ENCODE measurements at places on chromosomes 5 and 9. TPM values are rescaled to one million over a fixed set of nuclear protein-coding genes. Genes with fewer than 3 reads are reported as not detected.
A peak's percentile ranks its signal among the peaks of the same experiment; 100 is the strongest.

Gene ANGPTL2
- 9.0 TPM for total RNA-seq

Gene RBM27
- 13.9 TPM for total RNA-seq

Gene SEMA6A
- total RNA-seq = not detected

Gene IFNA2
- not detected for total RNA-seq

Gene CCNI2
- total RNA-seq = not detected

Gene ROR2
- 12.9 TPM for total RNA-seq

Gene IQGAP2
- not detected for total RNA-seq

Gene PAIP1
- 117 TPM for total RNA-seq

Gene GFI1B
- total RNA-seq = not detected

GRCh38 chr9:108180541-108180940, 675.2 kb downstream of the ACTL7B start:
- no peak for DNase-seq

- DNase-seq = peak; percentile 94
Observed at GRCh38 chr5:81768935-81769452, 18.1 kb upstream of the SSBP2 start.

DNA sequence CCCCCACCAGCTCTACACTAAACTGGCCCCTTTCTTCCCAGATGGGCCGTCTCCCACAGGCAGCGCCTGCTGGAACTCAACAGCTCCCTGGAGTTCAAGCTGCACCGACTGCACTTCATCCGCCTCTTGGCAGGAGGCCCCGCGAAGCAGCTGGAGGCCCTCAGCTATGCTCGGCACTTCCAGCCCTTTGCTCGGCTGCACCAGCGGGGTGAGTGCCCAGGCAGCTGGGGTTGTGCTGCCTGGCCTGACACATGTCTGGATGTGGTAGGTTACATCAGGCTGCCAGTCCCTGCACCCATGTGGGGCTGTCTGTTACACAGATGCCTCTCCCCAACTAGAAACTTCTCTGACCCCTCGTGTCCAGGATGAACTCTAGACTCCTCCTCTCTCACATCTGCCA, 9.8 kb downstream of the NHP2 start:
- DNase-seq = no peak

- peak; percentile 17 for DNase-seq
Observed at GRCh38 chr5:146703499-146703898, 175.1 kb downstream of the PPP2R2B start.

DNA sequence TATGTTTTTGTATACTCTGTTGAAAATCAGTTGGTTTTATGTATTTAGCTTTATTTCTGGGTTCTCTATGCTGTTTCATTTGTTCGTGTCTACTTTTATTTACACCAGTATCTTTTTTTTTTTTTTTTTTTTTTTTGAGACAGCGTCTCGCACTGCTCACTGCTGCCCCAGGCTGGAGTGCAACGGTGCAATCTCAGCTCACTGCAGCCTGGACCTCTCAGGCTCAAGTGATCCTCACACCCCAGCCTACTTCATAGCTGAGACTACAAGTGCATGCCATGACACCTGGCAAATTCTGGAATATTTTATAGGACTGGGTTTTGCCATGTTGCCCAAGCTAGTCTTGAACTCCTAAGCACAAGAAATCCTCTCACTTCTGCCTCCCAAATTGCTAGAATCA, 869.4 kb upstream of the CDH6 start:
- DNase-seq = no peak

DNA sequence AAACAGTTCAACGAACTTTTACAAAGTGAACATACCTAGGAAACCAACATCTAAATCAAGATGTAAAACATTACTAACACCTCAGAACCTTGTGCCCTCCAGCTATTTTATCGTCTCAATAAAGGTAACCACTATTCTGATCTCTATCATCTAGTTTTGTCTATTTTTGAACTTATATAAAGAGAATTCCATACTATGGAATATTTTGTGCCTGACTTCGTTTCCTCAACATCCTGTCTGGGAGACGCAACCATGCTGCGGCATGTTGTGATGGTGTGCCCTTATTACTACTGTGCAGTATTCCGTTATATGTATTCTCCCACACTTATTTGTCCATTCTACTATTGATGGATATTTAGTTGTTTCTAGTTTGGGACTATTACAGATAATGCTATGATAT, 99.2 kb downstream of the NR6A1 start:
- no peak for DNase-seq

DNA sequence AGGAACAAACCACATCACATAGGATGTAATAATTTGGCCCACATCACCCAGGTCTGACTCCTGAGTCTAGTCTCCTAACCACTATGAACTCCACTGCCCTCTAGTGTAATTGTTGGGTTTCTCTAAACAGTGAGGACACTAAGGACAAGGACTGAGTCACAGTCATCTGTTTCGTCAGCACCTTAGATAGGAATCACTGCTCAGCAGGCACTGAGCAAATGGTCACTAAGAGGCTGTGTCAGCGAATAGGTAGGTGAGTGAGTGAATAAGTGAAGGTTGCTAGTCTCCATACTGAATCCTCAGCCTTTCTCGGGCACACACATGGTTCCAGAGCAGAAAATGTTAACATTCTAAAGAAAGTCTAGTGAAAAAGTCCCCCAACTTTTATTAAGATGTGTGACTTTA, 278.6 kb downstream of the SPOCK1 start:
- peak; percentile 95 for DNase-seq

DNA sequence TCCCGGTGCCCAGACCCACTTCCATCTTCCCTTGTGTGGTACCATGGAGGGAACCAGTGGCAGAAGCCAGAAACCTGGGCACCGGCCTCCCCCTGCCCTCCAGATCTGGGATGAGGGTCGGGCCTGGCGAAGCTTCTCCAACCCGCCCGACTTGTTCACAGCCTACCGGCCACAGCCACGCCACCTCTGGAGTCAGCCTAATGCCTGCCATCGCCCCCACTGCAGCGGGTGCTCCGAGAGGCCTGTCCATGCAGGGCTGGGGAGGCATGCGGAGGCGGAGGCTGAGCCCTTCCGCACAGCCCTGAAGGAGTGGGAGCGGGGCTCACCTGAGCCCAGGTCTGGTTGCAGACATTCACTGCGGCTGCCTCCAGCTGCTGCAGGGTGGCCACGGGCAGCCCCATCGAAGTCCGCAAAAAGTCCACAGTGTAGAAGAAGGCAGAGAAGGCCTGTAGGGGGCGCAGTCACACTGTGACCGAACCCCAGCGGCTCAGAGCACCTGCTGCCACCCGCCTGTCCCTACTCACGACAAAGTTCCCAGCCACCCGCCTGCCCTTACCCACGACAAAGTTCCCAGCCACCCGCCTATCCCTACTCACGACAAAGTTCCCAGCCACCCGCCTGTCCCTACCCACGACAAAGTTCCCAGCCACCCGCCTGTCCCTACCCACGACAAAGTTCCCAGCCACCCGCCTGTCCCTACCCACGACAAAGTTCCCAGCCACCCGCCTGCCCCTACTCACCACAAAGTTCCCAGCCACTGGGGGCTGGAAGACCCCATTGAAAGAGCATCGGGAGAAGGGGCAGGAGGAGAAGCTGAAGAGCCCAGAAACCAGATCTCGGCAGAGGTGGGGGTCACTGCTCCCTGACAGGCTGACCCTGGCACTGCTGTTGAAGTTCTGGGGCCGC, 3.8 kb upstream of the NPDC1 start:
- DNase-seq = peak; percentile 73

GRCh38 chr9:33748633-33749304, 46.6 kb upstream of the PRSS3 start:
- no peak for DNase-seq

- DNase-seq = no peak
Observed at GRCh38 chr5:36105819-36106218, 39.1 kb upstream of the UGT3A2 start.

DNA sequence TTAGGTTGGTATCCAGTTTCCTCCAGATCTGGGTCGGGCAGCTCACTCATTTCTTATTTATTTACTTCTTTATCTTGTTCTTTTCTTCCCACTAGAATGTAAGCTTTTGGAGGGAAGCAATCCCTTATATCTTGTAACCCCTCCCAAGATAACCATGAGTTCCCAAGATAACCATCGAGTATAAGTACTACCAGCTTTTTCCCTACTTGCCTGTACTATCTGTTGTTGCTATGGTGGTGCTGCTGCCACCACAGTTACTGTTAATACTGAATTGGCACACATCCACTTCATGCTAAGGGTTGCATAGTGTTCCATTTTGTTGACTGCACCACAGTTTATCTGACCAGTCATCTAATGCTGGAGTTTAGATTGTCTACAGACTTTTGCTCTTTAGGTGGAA, 19.9 kb downstream of the NUP214 start:
- DNase-seq = no peak

- DNase-seq = peak; percentile 36
Observed at GRCh38 chr5:169289520-169289919, 11.4 kb downstream of the SLIT3 start.

GRCh38 chr9:136307215-136307750, 3.4 kb upstream of the CCDC187 start:
- no peak for DNase-seq

DNA sequence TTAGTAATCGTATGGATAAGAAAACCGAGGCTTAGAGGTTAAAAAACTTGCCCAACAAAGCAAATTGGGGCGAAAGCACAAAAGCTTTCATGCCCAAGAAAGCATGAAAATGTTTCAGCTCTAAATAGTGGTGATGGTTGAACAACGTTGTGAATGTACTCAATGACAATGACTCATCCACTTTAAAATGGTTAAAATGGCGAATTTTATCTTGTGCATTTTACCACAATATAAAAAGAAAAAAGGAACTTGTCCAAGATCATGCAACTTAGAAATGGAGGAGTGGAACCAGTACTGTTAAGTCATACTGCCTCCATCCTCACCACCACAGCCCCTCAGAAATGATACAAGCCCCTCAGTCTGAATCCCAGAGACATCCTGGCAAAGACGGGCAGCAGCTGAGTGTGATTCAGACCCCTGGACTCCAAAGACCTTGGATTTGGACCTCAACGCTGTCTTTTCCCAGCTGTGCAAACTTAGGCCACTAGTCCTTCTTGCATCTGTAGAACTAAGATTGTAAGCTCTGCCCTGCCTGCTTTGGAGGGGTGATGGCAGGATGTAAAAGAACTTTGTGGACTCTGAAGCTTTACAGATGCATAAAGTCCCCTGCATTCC, 158.4 kb downstream of the GABBR2 start:
- DNase-seq = peak; percentile 56

DNA sequence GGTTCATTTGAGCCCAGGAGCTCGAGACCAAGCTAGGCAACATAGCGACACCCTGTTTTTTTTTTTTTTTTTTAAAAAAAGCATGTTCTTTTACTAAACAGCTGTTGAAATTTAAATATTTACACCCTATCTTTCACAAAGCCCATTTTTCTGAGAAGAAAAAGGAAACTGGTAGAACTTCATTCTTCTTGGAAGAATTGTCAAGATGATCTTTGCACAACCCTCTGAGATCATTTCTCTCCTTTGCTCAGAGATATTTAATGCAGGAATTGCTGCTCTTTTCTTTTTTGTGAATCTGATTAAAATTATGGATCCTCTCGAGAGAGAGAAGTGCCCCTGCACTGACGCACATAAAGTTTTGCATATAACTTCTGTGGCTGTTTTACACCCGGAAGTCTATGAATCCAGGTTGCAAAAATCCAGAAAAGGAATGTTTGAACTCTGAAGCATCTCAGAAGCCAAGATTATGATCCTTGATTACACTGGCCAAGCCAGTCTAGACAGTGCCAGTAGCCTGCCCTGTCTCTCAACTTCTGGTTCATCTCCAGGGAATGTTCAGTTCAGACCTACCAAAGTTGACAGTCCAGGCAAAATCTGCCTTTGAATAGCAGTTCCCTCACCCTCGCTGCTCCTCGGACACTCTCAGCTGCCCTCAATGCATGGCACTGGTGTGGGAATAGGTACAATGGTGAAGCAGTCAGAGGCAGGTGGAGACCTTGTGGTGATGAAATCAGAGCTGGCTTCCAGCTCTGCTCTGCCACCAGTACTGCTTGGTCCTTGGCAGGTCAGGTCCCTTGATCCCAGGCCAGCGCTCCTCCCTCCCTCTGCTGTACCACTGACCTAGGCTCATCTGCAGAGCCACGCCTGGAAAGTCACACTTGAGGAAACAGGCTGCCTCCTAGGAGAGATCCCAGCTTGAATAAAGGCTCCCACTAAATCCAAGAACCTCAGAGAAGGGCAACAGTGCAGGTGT, 13.3 kb upstream of the SLC31A2 start:
- DNase-seq = no peak

DNA sequence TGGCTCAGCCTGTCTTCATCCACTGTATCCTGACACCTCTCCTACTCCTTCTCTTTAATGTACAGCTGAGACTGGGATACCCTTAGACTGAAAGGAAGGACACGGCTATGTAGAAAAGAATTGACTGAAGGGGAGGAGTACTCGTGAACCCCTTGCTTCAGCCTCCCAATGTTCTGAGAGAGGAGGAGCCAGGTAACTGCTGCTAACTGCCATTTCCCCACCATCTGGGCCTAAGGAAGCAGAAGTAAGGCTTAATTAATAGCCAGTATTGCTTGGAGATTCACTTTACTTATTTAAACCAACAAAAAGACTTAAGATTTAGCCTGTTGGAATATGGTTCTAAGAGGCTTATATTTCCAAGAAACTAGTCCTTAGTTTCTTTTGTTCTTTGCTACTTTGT, 18.8 kb upstream of the RGS3 start:
- no peak for DNase-seq

- DNase-seq = peak; percentile 27
Observed at GRCh38 chr5:154215571-154216325, 25.2 kb downstream of the GALNT10 start.

DNA sequence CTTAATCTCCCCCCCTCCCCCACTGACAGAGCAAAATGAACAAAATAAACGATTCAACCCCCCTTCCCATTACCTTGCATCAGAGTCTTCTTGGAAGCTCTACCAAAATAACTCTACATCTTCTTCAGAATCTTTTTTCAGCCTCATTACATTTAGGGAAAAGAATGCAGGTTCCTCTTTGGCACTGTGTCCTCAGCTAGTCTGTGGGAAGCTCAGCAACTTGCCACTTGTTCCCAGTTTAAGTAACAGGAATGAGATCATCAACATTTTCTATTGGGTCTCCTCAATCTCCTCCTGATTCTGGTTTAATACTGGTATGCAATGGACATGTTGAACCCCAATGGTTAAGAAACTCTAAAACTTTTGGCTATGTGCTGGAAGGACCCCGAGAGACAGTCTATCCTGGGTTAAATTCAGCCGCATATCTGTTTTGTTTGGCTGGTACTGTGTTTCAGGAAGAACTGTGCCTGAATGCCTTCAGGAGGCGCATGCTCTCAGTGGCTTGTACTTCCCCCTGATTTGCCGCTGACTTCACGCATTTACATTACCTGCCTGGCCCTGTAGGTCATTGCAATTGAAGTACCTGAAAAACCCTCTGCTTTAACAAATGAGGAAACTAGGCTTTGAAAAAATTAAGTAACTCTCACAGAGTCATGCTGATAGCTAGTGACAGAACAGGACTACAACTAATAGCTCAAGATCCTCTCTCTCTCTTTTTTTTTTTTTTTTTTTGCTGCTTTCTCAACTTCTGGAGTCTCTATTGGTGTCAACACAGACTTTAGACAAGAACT, 78.1 kb upstream of the HMHB1 start:
- peak; percentile 67 for DNase-seq
